Breast epithelium (tissue), 4 donors: ENCODE measurements at places on chromosomes 1 and 21. TPM values are rescaled to one million over a fixed set of nuclear protein-coding genes. Genes with fewer than 3 reads are reported as not detected.

Gene PLD5
- 0.44 TPM for total RNA-seq

GRCh38 chr1:26404641-26405040 is 6.0 kb upstream of the LIN28A start:
- H3K27ac ChIP-seq, result no peak overlapping the region
- DNase-seq, result no peak
- H3K4me3 ChIP-seq, result no peak overlapping the region
- no peaks in the 10 kb centered on the region for H3K36me3 ChIP-seq

- no peak overlapping the region for H3K27ac ChIP-seq
- no peaks in the 10 kb centered on the region for H3K4me1 ChIP-seq
- H3K4me3 ChIP-seq, result no peak overlapping the region
- no peaks in the 10 kb centered on the region for H3K27me3 ChIP-seq
Measured at GRCh38 chr1:73366734-73367413, 831.1 kb downstream of the LRRIQ3 start.

GRCh38 chr1:64472805-64473204 is 2.9 kb downstream of the CACHD1 start:
- H3K4me1 ChIP-seq, result peaks cover 4% of the 10 kb centered on the region
- no peak for DNase-seq
- no peak overlapping the region for H3K27ac ChIP-seq
- H3K4me3 ChIP-seq, result peak overlapping the region; percentile 83

DNA sequence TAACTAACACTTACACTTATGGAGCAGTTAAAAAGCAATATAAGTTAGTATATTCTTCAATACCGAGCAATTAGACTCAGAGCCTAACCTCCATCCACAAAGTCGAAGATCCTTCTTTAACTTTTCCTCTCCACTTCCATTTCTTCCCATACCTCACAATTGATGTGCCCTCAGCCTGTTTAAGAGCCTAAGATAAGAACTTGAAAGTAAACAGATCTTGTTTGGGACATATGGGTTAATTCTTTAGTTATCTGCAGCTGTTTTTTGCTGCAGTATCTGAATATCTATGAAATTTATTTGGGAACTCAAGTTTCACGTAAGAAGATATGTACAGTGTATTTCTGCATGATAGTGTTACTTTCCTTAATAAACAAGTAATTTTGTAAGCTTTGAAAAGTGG is 51.5 kb downstream of the MIGA1 start:
- H3K27ac ChIP-seq, result no peak overlapping the region
- H3K4me1 ChIP-seq, result peaks cover 18% of the 10 kb centered on the region
- no peaks in the 10 kb centered on the region for H3K27me3 ChIP-seq
- no peaks in the 10 kb centered on the region for H3K36me3 ChIP-seq

DNA sequence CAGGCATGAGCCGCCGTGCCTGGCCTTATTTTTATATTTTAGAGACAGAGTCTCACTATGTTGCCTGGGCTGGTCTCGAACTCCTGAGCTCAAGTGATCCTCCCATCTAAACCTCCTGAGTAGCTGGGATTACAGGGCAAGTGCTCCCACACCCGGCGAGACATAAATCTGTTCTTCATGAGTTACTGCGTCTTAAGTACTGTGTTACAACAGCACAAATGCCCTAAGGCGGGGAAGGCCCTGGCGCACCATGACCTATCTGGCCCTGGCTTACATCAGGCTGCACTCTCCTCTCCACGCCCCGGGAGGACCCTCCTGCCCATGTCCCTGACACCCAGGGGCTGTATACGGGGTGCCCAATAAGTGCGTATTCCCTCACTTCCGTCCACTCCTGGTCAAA is 4.3 kb downstream of the GPR153 start:
- H3K36me3 ChIP-seq, result no peaks in the 10 kb centered on the region
- peaks cover 4% of the 10 kb centered on the region for H3K27me3 ChIP-seq
- H3K4me3 ChIP-seq, result no peak overlapping the region
- peaks cover 5% of the 10 kb centered on the region for H3K4me1 ChIP-seq

- DNase-seq, result no peak
- H3K4me1 ChIP-seq, result no peaks in the 10 kb centered on the region
- no peak overlapping the region for H3K4me3 ChIP-seq
- H3K27ac ChIP-seq, result no peak overlapping the region
Measured at GRCh38 chr1:207427832-207428585, 26.1 kb upstream of the CR2 start.

Gene KRTAP11-1
- total RNA-seq, result not detected

DNA sequence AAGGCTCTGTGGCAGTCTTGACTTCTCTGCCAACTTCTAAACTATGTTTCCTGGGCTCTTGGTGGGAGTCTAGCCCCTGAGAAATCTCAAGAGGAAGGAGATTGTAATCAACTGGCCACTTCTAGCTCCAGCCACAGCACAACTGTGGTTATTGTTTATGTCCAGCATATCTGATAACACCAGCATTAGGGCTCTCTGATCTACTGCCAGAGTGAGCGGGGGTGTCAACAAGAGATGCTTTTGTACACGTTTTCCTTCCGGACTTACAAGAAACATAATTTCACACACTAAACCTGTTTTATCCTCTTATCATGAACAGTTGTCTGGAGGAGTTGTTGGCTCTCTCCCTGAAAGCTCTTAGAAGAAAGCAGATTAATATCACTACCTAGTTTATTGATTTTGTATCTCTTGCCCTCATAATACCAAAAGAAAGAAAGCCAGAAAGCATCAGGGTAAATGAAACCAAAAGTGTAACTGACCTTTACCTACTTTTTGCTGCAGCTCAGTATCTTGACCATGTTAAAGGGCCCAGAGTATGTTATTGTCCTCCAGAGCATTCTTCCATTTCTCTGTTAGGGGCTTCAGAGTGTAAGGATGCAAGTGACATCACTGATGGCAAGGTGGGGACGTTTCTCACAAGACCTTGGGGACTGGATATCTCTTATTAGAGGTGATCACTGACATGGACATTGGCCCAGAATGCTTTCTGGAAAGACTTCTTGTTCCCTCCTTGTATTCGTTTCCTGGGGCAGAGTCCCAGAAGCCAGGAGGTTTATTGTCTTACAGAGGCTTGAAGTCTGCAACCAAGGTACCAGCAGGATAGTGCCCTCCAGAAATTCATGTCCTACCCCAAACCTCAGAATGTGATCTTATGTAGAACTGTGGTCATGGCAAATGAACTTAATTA is 9.6 kb upstream of the SH2D1B start:
- no peaks in the 10 kb centered on the region for H3K4me1 ChIP-seq
- DNase-seq, result no peak
- H3K27me3 ChIP-seq, result no peaks in the 10 kb centered on the region
- H3K36me3 ChIP-seq, result no peaks in the 10 kb centered on the region

DNA sequence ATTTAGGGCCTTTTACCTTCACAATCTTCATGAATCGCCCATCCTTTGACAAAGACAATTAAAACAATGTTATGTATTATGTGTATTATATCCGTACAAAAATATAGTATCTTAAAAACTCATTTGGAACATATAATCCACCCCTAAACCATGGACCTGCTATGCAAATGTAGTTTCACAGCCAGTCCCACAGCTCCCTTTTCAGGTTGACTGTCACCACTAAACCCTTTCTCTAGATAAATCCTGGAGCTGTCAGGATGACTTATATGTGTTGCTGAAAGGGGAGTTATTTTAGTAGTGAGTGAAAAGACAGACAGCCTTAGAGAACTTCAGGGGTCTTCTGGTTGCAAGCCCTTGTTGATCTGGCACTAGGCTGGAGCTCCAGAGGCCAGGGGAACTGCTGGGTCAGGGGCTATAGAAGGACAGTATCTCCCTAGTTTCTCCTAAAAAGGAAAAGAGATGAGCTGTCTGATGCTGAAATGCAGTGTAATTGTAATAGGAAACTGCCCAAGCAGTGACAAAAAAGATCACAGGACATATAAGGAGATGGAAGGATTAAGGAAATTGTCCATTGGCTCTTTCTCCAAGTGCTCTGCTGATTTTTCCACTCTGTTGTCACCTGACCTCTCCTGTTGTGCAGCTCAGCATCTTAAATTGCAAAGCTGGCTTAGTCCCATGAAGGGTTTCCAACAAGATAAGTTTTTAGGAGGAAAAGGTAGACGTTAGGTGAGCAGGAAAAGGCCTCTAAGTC is 127.7 kb downstream of the S1PR1 start:
- H3K27ac ChIP-seq, result no peak overlapping the region
- no peak overlapping the region for H3K4me3 ChIP-seq
- H3K27me3 ChIP-seq, result no peaks in the 10 kb centered on the region
- H3K4me1 ChIP-seq, result no peaks in the 10 kb centered on the region
- no peaks in the 10 kb centered on the region for H3K36me3 ChIP-seq

Gene HLX
- total RNA-seq, result 5.0 TPM

Gene MTARC2
- total RNA-seq, result 11.7 TPM

GRCh38 chr1:19468397-19468956 is 16.9 kb downstream of the CAPZB start:
- no peaks in the 10 kb centered on the region for H3K27me3 ChIP-seq
- no peaks in the 10 kb centered on the region for H3K36me3 ChIP-seq
- no peak for DNase-seq
- no peak overlapping the region for H3K4me3 ChIP-seq
- peak overlapping the region; percentile 65 for H3K27ac ChIP-seq
- peaks cover 5% of the 10 kb centered on the region for H3K4me1 ChIP-seq

Gene GOLT1A
- 3.4 TPM for total RNA-seq

DNA sequence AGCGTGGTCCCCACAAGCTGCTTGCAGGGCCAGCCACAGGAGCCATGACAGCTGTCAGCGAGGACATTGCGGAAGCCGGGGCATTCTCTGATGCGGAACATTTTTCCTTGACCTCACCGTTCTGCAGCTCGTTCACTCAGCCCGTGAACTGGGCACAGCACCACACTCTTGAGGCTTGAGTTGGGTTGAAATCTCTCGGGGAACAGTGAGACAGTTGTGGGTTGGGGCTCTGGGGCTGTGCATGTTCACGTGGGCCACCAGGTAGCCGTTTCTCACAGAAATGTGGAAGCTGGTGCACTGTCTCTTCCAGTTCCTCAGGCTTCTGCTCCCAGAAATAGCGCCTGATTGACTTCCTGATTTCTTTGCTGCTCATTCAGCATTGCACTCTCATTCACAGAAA is 69.8 kb downstream of the SPSB1 start:
- no peak overlapping the region for H3K27ac ChIP-seq
- no peaks in the 10 kb centered on the region for H3K4me1 ChIP-seq
- no peak overlapping the region for H3K4me3 ChIP-seq
- no peaks in the 10 kb centered on the region for H3K36me3 ChIP-seq
- DNase-seq, result no peak

DNA sequence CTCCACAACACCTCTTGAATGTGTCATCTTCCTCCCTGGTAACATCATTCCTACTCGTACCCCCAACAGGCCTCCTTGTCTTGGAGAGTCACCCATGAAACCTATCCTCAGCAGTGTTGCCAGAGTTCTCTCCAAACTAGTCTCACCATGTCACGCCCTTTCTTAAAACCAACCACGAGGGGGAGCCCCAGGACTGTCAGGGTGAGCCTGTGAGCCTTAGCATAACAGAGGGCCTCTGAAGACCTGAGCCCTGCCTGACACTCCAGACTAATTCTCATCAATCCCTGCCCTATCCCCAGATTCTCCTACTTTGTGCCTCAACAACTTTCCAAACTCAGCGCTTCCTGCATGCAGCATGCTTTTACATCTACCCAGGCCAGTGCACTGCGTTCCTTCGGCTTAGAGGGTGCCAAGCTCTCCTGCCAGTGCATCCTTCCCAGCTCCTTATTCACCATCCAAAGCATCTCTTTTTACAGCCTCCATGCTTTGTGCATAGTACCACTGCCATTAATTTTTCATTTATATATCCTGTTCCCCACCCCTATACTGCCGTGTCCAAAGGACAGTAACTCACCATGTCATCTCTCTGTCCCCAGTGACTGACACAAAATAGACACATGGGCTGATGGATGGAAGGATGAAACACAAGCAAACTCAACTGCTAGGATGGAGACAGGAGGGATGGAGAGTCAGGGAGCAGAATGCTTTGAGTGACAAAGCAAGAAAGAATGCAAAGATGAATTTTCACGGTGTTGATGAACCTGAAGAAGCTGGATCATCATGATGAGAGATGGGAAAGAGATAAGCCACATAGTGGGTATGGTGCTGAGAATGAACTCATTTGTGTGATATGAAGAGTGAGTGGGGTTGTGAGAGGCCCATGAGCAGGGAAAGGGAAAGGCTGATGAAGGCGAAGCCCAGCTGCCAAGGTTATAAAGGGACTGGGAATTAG is 34.0 kb downstream of the ZNF697 start:
- no peak overlapping the region for H3K27ac ChIP-seq
- H3K4me3 ChIP-seq, result no peak overlapping the region
- H3K36me3 ChIP-seq, result no peaks in the 10 kb centered on the region
- H3K27me3 ChIP-seq, result no peaks in the 10 kb centered on the region
- no peaks in the 10 kb centered on the region for H3K4me1 ChIP-seq

DNA sequence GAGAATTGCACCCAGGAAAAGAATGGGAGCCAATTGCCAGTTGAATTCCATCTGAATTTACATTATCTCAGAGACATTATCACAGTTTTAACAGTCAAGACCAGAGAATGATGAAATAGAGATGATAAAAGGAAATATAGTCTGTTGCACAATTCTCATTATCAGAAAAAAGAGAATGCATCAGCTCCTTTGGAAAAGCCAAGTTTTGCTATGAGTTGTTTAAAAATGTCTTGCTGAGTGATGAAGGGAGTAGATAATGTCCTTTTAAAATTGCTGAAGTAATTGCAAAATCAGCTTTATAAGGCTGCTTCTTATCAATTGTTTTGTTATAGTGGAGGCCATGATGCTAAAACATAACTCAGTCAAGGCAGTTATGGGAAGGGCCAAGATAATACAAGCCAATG is 37.9 kb upstream of the EEIG2 start:
- H3K4me1 ChIP-seq, result no peaks in the 10 kb centered on the region
- H3K4me3 ChIP-seq, result no peak overlapping the region
- DNase-seq, result no peak
- H3K36me3 ChIP-seq, result no peaks in the 10 kb centered on the region

- H3K4me3 ChIP-seq, result no peak overlapping the region
- no peak overlapping the region for H3K27ac ChIP-seq
- DNase-seq, result no peak
- H3K4me1 ChIP-seq, result no peaks in the 10 kb centered on the region
Measured at GRCh38 chr1:197806718-197807117, 31.4 kb upstream of the DENND1B start.

- H3K4me1 ChIP-seq, result no peaks in the 10 kb centered on the region
- no peak for DNase-seq
- no peaks in the 10 kb centered on the region for H3K27me3 ChIP-seq
- no peaks in the 10 kb centered on the region for H3K36me3 ChIP-seq
- H3K4me3 ChIP-seq, result no peak overlapping the region
- no peak overlapping the region for H3K27ac ChIP-seq
Measured at GRCh38 chr1:211910913-211911485, 80.4 kb upstream of the LPGAT1 start.

- H3K27me3 ChIP-seq, result no peaks in the 10 kb centered on the region
- H3K4me3 ChIP-seq, result peak overlapping the region; percentile 52
- H3K4me1 ChIP-seq, result no peaks in the 10 kb centered on the region
- H3K36me3 ChIP-seq, result no peaks in the 10 kb centered on the region
Measured at GRCh38 chr1:11701551-11701961, 10.0 kb downstream of the DRAXIN start.
